ENCODE measurements at places on chromosomes 6 and 20. TPM values are rescaled to one million over a fixed set of nuclear protein-coding genes. Genes with fewer than 3 reads are reported as not detected.
A peak's percentile ranks its signal among the peaks of the same experiment; 100 is the strongest.

CHRNA4 gene
- polyA plus RNA-seq = 0.49 TPM

CCR6 gene
- polyA plus RNA-seq = not detected

CALHM4 gene
- polyA plus RNA-seq = not detected

CYP21A2 gene
- polyA plus RNA-seq = 0.83 TPM

CNKSR3 gene
- 30.9 TPM for polyA plus RNA-seq

RAET1L gene
- polyA plus RNA-seq = not detected

CCN6 gene
- polyA plus RNA-seq = 0.36 TPM

SEMG1 gene
- polyA plus RNA-seq = not detected

THBD gene
- polyA plus RNA-seq = 69.9 TPM

BMP5 gene
- 74.0 TPM for polyA plus RNA-seq

DNA sequence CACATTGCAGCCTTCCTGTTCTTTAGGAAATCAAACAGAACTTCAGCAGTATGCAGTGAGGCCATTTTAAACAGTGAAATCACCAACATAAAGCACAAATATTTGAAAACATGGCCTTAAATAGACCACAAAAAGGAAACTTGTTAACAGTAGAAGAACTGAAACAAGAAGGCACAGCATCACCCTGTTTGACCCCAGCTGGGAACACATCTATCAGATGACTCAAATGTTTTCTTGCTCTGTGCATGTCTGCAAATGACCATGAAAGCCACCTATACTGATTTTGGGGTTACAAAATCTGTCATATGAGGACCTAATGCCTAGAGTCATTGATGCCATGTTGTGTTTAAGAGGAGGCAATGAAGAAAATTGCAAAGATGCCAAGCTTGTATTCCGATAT, 123.8 kb upstream of the ADGRF1 start:
- no peak for DNase-seq

DNA sequence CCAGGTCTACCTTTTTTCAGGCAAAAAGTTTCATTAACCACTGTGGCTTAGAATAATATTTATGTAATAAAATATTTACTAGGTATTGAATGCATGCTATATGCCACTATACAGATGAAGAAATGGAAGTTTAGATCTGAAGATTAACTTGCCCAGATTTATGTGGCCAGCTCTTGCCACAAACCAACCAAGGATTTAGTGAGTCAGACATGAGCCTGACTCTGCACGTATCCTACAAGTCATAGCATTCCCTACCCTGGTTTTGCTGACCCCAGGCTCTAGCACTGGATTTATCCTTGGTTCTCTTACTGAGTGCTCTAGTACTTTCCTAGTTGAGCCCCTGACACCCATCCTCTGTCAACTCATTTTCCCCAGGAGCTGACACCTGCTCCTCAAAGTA, 75.4 kb downstream of the ANKEF1 start:
- DNase-seq = no peak

DNA sequence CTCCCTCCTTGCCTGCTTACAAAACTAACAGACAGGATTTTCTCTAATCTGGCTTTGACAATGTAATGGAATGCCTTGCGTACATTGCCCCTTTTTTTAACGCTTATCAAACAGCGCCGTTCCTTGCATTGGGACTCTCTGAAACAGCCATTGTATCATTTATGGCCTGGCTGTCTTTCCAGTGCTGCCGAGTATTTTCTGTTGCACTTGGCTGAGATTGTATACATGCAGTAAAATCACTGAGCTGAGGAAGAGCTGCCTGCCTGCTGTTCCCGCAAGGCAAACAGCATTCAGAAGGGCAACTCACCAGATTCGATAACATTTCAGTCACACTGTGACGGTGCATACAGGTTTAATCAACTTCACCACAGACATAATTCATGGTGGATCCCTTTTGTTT, 106.0 kb downstream of the SH3BGRL2 start:
- DNase-seq = no peak

DNA sequence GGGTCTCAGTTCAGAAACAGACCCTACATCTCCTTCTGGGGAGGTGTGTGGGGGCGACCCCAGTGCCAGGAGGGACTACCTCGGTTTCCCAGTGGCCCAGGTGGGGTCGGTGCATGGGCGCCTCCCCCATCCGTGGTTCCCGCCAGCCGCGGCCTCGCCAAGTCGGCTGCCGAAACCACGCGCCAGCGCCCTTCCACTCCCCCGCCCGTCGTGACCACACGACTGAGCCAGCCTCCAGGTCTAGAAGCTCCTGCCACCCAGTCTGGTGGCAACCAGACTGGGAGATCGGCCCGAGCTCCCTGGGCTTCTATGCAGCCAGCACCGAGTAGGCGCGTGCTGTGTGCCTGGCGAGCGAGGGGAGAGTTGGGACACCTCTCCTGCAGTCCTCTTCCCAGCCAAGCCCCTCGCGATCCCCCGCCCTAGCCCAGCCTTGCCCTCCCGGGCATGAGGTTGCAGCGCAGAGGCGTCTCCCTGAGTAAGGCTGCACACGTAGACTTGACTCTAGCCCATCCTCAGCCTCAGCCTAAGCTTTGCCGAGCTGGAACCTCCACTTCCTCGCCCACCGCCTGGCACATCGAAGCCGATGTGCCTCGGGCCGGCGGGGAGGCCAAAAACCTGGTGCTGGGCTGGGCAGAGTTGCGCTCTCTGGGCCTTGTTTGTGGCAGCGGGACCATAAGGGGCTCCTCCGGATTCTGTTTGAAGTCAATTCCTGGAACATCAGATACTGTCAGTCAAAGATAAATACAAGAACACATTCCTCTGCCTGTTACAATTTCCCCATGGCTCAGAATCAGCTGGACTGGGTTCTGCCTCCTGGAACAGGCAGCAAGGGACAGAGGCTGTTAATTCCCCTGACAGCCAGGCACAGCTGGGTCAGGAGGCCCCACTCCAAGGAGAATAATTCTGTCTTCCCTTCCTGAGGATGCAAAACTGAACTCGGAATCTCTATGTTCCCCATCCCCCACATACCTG, 1.5 kb upstream of the CPNE5 start:
- DNase-seq = no peak

DNA sequence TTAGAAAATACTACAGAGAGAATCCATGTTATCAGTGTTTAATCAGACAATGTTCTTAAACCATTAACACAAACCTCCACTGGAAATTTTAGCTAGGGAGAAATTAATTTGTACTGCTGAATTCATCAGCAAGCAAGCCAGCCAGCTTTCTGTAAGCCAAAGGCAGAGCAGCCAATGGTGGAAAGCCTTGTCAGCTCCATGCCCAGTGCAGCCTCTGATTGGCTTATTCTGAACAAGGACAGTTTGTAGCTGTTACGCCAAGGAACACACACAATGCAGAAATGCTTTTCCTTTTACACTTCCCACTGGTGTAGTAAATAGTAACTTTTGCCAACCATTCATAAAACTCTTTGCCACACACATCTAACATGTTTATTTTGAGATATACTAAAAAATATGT, 265.0 kb downstream of the TENT5A start:
- DNase-seq = peak; percentile 38

DNA sequence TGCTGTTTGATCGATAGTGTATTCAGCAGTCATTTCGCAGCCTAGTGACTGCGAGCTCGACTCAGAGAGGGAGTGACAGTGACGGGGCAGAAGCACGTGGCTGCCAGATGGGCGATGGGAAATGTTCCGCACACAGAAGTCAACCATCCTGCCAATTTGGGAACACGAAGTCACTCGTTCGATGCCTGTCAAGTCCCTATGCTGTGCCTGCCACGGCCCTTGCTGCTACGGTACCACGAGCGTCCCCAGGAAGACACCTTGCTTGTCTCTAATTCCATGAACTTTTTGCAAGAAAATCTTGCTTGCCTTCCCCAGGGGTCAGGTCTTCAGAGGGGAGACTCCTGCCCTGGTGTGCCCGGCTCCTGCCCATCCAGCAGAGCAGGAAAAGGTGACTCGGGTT, 17.0 kb upstream of the STX16 start:
- DNase-seq = no peak

- DNase-seq = no peak
Observed at GRCh38 chr6:105935416-105935815, 150.7 kb upstream of the PRDM1 start.

- peak; percentile 87 for DNase-seq
Observed at GRCh38 chr6:166253778-166254204, 54.4 kb downstream of the PRR18 start.

GRCh38 chr20:57392512-57393271, 1.5 kb downstream of the RBM38 start:
- DNase-seq = no peak

DNA sequence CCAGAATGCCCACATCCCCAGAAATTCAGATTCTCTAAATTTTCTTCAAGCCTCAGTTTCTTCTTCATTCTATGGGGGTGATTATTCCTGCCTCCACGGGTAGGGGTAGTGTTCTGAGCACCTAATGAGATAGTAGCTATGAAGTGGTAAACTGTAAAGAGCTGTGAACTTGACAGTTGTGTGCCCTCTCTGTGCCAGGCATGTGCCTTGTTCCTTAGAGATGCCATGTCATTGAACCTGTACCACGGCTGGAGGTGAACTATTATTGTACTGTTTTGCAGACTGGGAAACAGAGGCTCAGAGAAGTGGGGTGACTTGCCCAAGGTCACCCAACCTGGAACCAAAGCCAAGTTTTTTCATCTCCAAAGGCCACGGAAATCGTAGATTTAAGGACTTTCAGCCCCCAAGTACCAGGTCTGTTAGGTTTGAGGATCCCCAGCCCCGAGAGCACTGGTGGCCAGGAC, 67.7 kb upstream of the SIRPA start:
- DNase-seq = no peak

DNA sequence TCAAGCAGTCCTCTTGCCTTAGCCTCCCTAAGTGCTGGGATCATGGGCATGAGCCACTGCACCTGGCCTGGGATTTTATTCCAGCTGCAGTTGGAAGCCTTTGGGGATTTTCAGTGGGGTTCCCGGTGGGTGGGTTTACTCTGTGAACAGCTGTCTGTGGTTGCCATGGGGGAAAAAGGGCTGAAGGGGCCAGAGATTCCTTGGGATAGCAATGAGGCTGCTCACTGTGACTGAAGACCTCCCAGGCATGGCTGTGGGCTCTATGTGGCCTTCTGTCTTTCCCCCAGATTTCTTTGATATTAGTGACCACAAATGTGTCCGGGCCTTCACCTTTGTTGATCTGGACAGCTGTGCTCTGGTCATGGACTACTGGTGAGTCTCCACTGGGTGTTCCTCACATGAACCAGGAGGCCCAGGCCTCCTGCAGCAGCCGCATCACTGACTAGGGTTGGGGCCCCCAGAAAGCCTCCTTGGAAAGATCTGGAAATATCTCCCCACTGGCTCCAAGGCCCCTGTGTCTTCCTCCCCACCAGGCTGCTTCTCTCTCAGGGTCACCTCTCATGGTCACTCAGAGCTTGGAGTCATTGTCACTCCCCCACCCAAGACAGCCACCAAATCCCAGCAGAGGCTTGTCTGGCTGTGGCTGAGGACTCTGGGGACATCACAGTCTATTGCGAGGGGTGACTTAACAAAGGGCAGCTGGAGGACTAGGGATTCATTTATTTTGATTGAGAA, 33.4 kb downstream of the EFCAB8 start:
- no peak for DNase-seq

GRCh38 chr6:72552938-72553337, 68.9 kb upstream of the KCNQ5 start:
- no peak for DNase-seq

DNA sequence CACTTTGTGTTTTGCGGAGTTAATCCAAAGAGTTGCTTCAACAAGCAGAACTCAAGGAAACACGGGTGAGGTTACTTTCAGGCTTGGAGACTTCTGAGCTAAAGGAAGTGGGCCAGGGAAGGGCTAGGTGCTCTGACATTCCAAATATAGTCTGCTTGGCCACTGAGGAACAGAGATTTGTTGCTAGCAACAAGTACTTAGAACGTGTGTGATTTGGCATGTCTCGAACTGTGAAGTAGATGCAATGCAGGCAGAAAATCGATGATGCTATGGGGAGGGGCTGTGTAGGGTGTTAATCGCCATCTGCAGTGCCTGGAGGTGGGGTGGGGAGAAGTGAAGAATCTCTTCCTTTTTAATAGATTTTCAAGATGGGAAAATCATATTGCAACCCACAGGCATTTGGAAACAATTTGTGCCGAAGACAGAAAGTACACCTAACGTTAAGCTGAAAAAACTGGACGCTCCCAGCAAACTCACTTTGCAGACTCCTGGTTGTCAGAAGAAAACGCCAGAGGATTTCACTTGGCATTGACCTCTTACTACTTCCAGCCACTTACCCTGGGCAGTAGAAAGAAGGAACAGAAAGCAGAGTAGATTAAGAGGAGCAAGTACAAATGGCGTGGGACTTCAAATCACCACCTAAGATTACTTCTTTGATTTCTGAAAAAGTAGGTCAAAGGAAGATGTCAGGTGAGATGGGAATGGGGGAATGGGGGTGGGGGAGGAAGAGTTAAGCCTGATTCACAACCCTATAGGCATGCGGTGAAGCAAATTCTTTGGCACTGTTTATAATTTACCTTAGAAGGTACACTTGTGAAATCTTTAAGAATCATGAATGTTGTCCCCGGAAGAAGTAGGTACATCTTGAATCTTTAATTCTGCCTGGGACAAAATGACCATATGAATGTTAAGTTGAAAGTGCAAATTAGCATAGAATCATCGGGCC, 314.1 kb downstream of the CD83 start:
- peak; percentile 18 for DNase-seq

- DNase-seq = no peak
Observed at GRCh38 chr6:150528648-150529285, 70.9 kb upstream of the PLEKHG1 start.

GRCh38 chr6:8182902-8183665, 80.7 kb upstream of the EEF1E1 start:
- peak; percentile 40 for DNase-seq

- no peak for DNase-seq
Observed at GRCh38 chr20:52103913-52104545, 87.5 kb downstream of the ZFP64 start.

DNA sequence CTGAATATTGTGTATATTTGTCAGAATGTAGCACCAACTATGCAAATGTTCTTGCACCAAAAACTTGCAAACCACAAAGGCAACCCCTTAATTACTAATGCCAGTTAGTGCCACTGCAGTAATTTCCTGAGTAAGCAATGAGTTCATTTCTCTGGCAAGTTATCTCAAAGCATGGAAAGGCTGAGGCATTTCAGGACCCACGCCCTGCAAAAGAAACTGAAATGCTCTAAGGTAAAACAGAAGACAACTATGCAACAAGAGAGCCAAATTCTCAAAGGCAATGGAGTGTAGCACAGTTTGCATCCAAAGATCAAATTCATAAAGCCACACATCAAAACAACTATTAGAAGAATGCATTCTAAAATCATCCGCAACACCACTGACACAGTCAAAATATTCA, 994.4 kb downstream of the EYS start:
- DNase-seq = no peak

GRCh38 chr6:16274483-16274882, 36.1 kb downstream of the GMPR start:
- no peak for DNase-seq

GRCh38 chr20:46174469-46175126, 56.5 kb downstream of the CD40 start:
- peak; percentile 65 for DNase-seq

GRCh38 chr6:12648171-12648570, 68.4 kb upstream of the PHACTR1 start:
- DNase-seq = no peak

DNA sequence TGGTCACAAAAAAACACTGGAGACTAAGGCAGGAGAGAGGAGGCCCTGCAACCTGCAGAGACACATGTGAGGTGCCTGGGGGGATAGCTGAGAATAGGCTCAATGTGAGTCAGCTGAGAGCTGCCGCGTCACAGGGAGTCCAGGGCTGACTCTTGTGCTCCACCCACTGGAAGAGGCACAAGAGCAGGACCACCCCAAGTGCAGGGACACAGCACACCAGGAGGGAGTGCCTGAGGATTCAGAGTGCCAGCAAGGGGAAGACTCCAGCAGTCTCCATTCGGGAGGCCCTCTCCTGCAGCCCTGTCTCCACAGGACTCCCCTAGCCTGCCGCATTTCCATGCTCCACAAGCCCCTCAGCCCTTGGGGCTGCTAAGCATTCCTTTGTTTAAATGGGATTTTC, 105.5 kb downstream of the HUS1B start:
- no peak for DNase-seq

Data from left lung (tissue), 14 donors.